ENCODE measurements at places on chromosomes 1 and 21. TPM values are rescaled to one million over a fixed set of nuclear protein-coding genes. Genes with fewer than 3 reads are reported as not detected.

LIN28A gene
- not detected for total RNA-seq

KLF17 gene
- total RNA-seq: not detected

E2F2 gene
- 9.0 TPM for total RNA-seq

PLA2G2F gene
- 0.18 TPM for total RNA-seq

HEYL gene
- 12.1 TPM for total RNA-seq

Data from metanephros (tissue), 2 donors.